IMR-90 (cell line): ENCODE measurements at places on chromosomes 11 and 22.
A peak's percentile ranks its signal among the peaks of the same experiment; 100 is the strongest.

- DNase-seq, result no peak
Measured at GRCh38 chr22:39289975-39290720, 29.3 kb downstream of the RPL3 start.

GRCh38 chr11:5252192-5252918 lies 2.2 kb downstream of the HBG2 start:
- DNase-seq, result no peak

GRCh38 chr11:64534950-64535349 lies 56.1 kb upstream of the SLC22A12 start:
- no peak for DNase-seq

DNA sequence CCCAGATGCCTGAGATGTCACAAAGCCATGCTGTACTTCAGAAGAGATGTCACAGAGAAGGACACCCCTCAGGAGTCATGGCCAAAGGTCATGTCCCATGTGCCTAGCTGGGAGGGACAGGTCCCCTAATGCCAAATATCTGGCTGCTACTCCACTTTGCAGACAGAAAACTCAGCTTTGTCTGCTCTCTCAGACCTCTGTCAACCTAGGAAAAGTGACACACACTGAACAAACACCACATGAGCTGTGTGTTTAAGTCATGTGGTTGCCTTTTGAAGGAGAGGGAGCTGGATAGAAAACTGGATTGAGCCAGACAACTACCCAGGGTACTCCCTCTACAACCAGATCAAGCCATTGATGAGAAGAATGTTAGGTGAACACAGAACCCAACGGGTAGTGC lies 3.5 kb downstream of the TRIM66 start:
- DNase-seq, result no peak

DNA sequence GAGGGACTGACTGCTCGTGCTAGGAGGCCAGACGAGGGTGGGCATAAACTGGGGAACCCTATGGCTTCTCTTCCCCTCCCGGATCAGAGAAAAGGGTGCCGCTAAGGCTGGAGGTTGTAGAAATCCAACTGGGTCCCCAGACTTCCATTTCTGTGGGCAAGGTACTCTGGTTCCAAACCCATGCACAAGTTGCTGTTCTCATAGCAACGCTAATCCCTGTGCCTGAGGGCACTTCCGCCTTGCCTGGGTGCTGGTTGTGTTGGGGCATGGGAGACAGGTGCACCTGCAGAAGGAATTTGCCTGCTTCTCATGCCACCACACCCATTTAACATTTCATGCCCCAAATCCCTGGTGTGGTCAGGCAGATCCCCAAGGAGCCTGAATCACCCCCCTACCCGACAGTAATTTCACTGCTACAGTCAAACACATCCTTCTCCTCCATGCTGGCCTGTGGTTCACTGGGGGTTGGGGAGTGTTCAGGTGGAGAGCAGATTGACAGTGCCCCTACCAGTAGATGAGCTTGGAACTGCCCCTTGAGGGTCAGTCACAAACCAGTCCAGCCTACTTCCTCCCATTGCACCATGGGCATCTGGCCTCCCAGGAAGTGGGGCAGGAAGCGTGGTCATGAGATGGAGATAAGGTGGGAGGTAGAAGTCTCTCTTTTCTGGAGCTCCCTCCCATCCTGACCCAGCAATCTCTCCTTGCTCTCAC lies 1.2 kb downstream of the C2CD2L start:
- peak; percentile 27 for DNase-seq

DNA sequence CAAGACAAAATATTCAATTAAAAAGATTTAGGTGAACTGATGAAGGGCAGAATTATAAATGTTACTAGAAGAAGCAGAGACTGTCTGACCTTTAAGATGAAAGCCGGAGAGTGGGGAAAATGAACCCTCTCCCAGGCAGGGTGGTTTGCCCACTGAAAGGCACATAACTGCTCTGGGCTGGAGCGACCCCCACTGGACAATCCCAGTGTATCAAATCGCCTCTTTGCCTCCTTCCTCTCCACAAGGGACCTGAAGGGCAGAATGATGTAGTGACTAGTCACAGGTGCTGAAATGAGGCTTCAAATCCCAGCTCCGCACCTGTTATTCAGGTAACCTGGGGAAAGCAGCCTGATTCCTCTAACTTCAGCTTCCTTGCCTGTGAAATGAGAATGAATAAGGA lies 69.0 kb downstream of the EFCAB6 start:
- no peak for DNase-seq

DNA sequence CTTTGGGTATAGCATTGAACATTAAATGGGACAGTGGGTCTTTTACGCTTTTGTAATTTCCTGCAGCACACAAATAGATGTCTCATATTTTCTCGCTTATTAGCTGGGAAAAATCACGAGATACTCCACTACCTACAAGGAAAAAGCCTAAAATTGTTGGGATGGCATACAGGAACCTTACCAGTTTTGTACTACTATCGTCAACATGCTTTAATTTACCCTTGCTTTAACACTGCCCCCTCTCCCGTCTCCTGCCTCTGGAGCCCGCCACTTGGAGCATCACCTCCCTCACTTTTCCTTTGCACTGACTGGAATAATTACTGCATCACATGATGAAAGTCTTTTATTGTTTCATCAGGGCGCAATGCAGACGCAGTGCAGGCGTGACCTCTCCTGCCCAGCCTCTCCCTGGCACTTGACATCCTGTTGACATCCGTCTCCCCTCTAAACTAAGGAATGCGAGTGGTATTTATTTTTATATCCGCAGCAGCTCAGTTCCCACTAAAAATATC lies 1.0 kb upstream of the FNBP4 start:
- peak; percentile 61 for DNase-seq

DNA sequence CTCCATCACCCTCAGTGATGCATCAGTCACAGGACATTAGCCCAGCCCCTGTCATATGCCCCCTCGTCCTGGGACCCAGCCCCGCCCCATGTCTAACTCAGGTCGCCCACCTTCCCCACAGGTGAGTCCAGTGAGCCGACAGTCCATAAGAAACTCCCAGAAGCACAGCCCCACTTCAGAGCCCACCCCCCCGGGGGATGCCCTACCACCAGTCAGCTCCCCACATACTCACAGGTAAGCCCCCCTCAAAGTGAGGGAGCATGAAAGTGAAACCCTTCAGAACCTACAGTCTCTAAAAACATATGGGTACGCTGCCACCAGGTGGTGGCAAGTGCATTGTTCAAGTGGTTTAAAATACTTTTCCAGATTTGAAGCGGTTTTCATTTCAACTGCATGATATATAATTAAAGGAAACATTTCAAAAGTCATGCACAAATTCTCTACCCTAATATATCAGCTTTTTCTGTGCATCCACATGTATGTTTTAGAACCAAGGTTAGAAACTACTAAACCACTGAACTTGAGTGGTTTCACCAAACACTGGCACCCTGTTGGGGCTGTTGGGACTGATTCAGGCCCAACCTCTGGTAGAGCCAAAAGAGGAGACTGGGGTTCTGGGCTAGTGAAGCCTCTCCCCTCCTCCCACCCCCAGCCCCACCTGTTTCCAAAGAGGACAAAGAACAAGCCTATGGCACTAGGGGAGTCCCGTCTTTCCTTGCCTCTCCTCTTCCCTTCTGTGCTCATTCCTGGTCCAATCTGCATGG lies 17.3 kb downstream of the EPS8L2 start:
- peak; percentile 68 for DNase-seq

DNA sequence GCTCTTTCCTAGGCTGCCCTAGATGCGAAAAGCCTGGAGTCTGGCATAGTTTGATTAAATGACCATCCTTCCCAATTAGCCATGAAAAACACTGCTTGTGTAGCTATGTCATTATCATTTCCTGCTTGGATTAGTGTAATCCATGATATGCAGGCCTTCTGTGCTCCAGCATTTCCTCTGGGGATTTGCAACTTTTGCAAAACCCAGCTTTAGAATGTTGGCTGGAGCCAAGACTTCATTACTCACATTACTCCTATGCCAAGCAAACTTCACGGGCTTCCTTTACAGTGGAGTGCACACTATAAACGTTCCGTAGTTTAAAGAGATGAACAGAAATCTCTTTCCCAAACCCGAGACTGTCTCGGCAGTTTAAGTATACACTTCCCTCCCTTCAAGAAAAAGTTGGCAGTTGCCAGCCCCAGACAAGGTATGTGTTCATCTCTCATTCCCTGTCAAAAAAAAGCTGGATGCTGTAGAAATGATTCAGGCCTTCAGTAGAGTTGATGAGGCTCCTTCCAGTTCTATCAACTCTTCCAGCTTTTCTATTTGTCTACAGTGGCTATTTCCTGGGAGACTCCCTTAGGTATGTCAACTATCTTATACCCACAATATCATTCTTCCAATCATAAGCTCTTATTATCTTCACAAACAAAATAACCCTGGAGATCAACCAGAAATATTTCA lies 180.0 kb downstream of the MAML2 start:
- DNase-seq, result peak; percentile 95

GRCh38 chr22:30984317-30984716 lies 15.3 kb downstream of the TUG1 start:
- no peak for DNase-seq

- DNase-seq, result no peak
Measured at GRCh38 chr22:44299124-44299523, 13.6 kb downstream of the SHISAL1 start.

- DNase-seq, result no peak
Measured at GRCh38 chr11:69481393-69481844, at the start of gene LINC01488. Gene LINC01488 (plus strand): TSS chr11:69481663.

GRCh38 chr11:125263268-125263790 lies 98.8 kb downstream of the PKNOX2 start:
- peak; percentile 100 for DNase-seq

DNA sequence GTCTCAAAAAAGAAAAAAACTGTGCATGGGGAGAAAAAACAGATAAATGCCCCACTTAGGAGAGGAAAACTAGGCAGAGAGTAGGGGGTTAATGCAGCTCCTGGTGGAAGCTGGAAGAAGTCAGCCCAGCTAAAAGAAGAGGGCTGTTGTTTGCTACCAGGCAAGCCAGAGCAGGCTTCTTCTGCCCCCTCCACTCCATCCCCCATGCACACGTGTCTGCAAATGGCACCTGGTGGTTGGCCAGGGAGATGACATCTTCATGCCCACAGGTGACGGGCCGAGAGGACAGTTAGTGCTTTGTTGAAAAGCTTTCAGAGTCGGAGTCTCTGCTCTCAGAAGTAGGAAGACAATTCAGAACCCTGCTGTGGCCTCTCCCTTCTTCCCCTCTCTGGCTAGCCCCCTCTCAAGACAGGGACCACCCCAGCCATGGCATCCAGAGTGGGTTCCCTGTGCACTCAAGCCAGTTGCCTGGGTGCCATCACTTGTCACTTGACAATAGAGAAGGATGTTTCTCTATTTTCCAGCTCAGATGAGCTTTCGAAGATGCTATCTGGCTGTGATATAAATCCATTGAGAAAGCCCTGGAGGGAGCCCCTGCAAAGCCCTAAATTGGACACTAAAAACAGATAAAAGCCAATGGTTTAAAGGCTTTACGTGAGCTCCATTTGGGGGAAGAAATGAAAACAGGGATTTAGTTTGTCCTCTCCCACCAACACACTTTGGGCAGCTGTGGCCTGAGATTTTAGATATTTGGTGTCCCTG lies 142.0 kb downstream of the TRIM29 start:
- DNase-seq, result no peak

- no peak for DNase-seq
Measured at GRCh38 chr22:42967933-42968332, 47.0 kb downstream of the PACSIN2 start.

DNA sequence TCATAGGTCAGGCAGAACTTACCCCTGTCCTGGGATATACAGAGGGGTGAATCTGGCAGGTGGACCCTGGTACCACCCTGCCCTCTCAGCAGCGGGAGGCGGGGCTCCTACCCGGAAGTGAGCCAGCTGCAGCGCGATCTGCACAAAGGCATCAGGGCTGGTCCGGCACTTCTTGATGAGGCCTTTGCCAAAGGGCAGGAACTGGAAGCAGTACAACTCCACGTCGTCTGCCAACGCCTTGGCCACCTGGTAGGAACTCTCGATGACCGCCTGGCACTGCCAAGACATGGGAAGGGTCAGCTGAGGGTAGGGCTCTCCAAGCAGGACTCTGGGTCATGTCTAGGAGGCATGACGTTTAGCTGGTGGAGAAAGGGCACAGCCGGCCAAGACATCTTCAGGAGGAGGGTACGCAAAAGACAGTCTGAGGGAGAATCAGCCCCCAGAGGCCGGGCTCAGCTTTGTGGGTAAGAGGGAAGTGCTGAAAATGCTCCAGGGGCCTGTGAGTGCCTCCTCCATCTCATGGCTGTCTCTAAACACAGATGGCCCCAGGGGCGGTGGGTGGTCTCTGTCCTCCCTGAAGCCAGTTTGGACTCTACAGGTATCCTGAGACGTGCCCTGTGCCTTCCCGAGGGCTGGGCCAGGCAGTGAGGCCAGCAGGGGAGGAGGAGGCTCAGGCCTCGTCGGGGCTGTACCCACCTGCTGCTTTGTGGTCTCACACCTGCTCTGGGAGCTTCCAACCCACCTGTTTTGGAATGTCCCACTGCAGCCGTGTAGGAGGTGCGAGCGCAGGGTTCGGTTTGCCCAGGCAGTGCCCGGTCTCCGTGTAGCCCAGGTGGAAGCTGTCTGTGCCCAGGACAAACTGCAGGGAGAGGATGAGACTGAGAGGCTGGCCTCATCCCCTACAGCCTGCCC lies 6.7 kb downstream of the CPT1B start:
- no peak for DNase-seq

GRCh38 chr11:61752117-61752924 lies at the start of gene MYRF:
Gene MYRF (plus strand): TSS chr11:61752636. CDS start chr11:61752745, 109 bp downstream.
- peak; percentile 14 for DNase-seq

DNA sequence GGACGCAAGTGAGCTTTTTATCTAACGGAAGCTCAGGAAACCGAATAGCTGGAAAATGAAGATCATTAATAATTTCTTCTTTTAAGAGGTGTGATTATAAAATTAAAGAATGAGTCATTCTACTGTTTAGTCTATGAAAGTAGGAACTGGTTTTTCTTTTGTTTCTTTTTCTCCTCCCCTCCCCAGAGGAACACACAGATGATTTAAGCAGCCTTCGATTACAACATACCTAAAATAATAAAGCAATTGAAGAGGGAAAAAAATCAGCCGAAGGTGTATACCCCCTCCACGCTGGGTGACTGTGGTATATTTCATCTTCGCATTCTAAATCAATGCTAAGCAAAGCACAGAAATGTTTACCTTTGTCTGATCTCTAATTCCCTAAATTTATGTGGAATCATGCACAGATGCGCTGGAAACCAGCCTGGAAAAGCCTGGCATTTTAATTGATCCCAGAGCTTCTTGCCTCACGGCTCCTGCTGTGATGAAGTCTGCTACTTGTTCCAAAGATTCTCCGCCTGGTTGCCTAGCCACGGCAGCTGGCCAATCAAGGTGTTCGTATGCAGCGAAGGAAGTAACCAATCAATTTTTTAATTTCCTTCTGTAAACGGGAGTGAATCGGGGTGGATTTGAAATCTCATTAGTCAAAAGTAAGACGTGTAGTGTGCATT lies 133.9 kb downstream of the FANCF start:
- peak; percentile 4 for DNase-seq

DNA sequence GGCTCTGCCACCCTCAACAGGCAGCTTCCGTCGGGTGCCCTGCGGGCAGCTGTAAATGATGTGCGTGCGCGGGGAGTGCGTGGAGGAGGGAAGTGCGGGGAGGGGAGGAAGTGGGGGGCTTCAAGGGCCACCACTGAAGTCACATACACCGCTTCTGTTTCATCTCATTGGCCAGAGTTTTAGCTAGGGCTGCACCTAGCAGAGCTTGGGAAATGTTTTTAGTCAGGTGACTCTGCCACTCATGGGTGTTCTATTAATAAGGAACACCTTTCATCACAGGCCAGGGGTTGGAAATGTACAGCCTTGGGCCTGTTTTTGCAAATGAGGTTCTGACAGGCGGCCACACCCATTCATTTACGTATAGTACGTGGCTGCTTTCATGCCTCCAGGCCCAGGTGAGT lies 14.6 kb downstream of the FAM118A start:
- DNase-seq, result no peak
